MV-4-11 (cell line): ENCODE measurements at places on chromosomes 2 and 18.
A peak's percentile ranks its signal among the peaks of the same experiment; 100 is the strongest.

- no peak for DNase-seq
These were observed 59.0 kb upstream of the SALL3 start for GRCh38 chr18:78920456-78921138.

DNA sequence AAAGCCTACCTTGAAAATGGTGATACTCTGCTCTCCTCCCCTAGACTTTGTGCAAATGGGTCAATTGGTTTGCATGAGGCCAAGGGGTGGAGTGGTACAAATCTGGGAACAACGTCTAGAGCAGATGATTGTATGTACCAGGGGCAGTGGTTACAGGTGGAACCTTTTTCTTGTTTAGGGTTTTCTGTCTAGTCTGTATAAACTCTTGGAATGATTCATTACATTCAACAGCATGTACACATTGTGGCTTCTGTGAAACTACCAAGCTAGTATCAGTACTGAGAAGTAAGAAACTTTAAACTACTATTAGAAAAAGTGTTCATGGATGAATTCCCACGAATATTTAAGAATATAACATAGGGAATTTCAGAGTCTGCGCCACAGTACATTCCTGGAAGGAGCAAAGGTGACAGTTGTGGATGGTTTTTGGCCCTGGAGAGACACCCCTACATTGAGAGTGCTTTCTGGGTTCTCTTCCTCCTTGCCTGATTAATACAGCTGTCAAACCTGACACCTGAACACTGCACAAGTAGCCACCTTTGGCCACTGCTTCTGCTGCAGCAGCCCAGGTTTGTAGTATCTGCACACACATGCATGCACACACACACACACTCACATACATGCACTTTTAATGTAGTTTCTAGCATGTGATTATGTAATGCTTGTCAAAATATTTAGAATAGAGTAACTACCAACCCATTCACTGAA is 30.0 kb downstream of the CFAP221 start:
- DNase-seq, result peak; percentile 29

DNA sequence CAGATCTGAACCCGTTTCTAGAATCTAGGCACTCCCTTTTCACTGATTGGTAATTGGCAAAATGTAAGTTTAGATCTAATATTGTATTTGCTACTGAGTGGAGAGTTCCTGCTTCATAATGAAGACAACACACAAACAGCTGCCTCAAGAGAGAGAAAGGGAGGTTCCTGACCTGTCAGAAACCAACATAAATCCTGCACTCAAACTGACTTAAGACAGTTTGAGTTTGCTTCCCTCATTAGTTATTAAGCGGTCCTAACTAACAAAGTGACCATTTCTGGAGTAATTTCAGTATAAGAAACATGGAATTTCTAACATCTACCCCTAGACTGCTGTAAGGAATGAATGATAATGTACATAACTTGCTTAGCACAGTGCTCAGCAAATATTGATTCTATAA is 191.2 kb downstream of the METTL4 start:
- no peak for DNase-seq

DNA sequence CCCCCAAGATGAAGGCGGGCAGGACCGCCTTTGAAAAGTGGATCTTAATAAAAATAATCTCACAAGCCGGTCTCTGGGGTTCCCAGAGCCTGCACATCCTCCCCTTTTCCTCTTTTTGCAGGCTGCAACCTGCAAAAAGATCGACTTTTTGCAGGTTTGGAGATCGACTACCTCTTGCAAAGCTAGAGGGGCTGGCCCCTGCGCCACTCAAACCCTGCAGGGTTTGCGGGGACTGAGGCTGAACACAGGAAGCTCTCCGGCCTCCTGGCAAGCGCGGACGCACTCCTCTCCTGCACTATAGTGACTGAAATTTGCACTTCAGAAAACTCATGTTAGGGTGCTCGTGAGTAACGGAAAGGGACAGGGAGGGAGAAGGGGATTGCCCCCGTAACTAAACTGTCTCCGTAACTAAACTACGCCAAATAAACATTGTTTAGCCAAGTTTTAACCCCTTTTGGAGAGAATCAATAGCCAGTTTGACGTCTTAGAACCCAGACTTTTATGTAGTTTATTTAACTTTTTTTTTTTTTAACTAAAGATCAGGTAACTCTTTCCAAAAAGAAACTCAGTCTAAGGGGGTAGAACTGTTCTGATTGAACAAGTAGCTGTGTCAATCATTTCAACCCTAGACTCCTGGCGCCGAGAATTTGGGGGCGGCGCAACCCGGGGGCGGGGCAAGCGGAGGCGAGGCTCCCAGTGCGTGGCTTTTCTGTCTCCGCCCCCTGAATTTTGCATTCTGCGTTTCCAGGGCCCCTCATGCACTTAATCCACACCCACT is 2.5 kb downstream of the IGFBP5 start:
- DNase-seq, result no peak

- no peak for DNase-seq
These were observed 268.9 kb downstream of the TDRD15 start for GRCh38 chr2:21392649-21393048.

DNA sequence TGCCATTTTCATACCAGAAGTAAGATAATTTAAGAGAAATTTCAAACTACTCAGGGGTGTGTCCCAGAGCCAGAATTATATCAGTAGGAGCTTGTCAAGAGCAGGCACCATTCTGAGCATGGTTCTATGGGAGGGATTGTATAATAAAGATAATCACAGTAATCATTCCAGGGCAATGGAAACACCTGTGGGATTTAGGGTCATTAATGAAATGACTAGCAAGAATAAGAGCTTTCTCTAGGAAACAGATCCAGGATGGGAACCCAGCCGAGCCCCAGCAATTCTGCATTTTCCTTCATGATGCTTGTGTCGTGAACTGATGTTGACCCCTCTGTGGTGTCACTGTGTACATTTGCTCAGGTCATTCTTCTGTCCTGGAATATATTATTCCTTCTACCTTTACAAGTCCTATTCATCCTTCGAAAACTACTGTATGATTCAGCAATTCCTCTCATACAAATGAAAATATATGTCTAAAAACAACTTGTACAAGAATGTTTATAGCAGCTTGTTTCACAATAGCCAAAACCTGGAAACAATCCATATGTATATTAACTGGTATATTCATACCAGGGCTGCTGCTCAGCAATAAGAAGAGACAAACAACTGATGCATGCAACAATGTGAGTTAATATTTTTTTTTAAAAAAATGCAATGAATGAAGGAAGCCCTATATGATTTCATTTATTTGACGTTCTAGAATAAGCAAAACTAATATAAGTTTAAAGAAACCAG is 687.8 kb upstream of the KLHL29 start:
- DNase-seq, result no peak

DNA sequence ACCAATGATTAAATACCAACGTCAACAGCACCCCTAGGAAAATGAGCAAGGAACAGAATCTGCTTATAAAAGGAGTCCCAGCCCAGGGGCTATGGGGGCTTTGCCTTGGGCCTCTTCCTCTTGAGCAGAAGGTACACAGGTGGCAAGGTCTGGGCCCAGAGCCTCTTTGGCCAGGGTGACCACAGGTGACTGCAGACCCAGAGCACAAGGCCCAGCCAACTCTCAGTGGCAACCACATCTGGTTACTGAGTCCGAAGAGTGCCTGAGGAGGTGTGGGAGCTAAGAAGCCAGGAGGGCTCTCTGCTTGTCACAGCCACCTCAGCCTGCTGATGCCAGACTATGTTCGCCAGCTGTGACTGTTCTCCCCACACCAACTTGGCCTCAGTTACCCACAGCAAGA is 34.3 kb upstream of the CHN1 start:
- DNase-seq, result no peak
